NCI-H460 (cell line): ENCODE measurements at places on chromosomes 1 and 21. TPM values are rescaled to one million over a fixed set of nuclear protein-coding genes. Genes with fewer than 3 reads are reported as not detected.

Gene RNU1-1
- total RNA-seq, result under 0.01 TPM in 2 replicates

Gene BATF3
- 5.3 and 7.6 TPM in 2 replicates for total RNA-seq

Gene RGL1
- total RNA-seq, result 1.5 and 1.7 TPM in 2 replicates

Gene CENPS
- 22.3 and 26.8 TPM in 2 replicates for total RNA-seq

Gene PLA2G2F
- not detected in 2 replicates for total RNA-seq

Gene IL12RB2
- total RNA-seq, result not detected in 2 replicates

Gene MXRA8
- not detected in 2 replicates for total RNA-seq

Gene DCDC2B
- not detected in 2 replicates for total RNA-seq

Gene C2CD2
- 8.1 and 9.3 TPM in 2 replicates for total RNA-seq

Gene CDA
- 0.35 TPM in 1 of 2 replicates, not detected in the other for total RNA-seq

Gene CRYBG2
- 0.20 TPM in 1 of 2 replicates, not detected in the other for total RNA-seq

Gene RAB4A
- 24.2 and 39.2 TPM in 2 replicates for total RNA-seq

Gene IFI44L
- 15.7 and 16.1 TPM in 2 replicates for total RNA-seq

Gene TAS1R1
- not detected in 2 replicates for total RNA-seq

Gene KRTAP23-1
- total RNA-seq, result not detected in 2 replicates
